A673 (cell line): ENCODE measurements at places on chromosomes 5 and 9.

GRCh38 chr5:31561946-31562345, 29.8 kb downstream of the C5orf22 start:
- no peak overlapping the region for H3K4me3 ChIP-seq
- no peaks in the 10 kb centered on the region for H3K36me3 ChIP-seq

DNA sequence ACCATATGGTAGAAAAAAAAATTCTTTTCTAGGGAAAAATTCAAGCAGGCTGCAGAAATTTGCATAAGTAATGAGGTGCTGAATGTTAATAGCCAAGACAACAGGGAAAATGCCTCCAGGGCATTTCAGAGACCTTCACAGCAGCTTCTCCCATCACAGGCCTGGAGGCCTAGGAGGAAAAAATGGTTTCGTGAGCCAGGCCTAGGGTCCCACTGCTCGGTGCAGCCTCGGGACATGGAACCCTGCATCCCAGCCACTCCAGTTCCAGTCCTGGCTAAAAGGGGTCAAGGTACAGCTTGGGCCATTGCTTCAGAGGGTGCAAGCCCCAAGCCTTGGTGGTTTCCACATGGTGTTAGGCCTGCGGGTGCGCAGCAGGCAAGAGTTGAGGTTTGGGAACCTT, 436.0 kb upstream of the SMC2 start:
- no peak overlapping the region for H3K27ac ChIP-seq
- H3K36me3 ChIP-seq = no peaks in the 10 kb centered on the region
- DNase-seq = no peak

GRCh38 chr5:89444088-89444487, 561.1 kb upstream of the MEF2C start:
- H3K27ac ChIP-seq = peak overlapping the region; percentile 9
- no peak overlapping the region for H3K4me3 ChIP-seq
- H3K36me3 ChIP-seq = no peaks in the 10 kb centered on the region
- peaks cover 20% of the 10 kb centered on the region for H3K4me1 ChIP-seq
- peak; percentile 50 for DNase-seq

- no peak for DNase-seq
- no peaks in the 10 kb centered on the region for H3K4me1 ChIP-seq
- H3K27me3 ChIP-seq = no peaks in the 10 kb centered on the region
- no peaks in the 10 kb centered on the region for H3K36me3 ChIP-seq
- H3K4me3 ChIP-seq = no peak overlapping the region
Observed at GRCh38 chr9:107068581-107068980, 205.6 kb downstream of the ZNF462 start.

DNA sequence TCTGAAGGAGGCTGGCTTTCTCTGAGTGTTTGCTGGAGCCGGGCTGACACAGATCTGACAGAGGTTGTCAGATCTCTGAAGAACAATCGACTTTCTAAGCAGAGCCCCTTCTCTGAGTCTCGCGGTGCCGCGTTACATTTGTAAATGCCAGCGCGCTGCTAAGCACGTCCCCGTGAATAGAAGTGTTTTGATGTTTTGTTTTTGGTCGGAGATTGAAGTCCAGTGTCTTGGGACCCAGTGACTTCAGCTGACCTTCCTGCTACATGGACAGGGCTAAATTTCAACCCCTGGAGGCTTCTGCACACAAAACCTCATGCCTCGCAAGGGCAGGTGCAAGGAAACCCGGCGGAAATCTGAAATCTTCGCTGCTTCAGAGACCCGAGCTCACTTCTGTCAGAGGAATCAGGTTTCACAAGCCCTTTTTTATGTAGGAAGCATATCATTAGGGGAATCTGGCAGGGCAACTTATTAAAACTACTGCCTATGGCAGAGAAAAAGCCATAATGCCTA, 27.2 kb downstream of the NEUROG1 start:
- H3K27ac ChIP-seq = no peak overlapping the region
- H3K36me3 ChIP-seq = no peaks in the 10 kb centered on the region
- no peak for DNase-seq
- peaks cover 33% of the 10 kb centered on the region for H3K27me3 ChIP-seq
- H3K4me3 ChIP-seq = peak overlapping the region; percentile 23

GRCh38 chr9:132806723-132807421, 71.2 kb downstream of the AK8 start:
- H3K27ac ChIP-seq = no peak overlapping the region
- no peak for DNase-seq
- H3K36me3 ChIP-seq = no peaks in the 10 kb centered on the region
- no peaks in the 10 kb centered on the region for H3K4me1 ChIP-seq
- peaks cover 15% of the 10 kb centered on the region for H3K27me3 ChIP-seq
